ENCODE measurements at places on chromosomes 12 and 14.

GRCh38 chr14:66396164-66396563, 90.0 kb upstream of the CCDC196 start:
- no peak for DNase-seq

- DNase-seq: no peak
These were observed 15.5 kb downstream of the EMP1 start for GRCh38 chr12:13211859-13212664.

GRCh38 chr12:121800694-121801594, 2.9 kb upstream of the SETD1B start:
- no peak for DNase-seq

DNA sequence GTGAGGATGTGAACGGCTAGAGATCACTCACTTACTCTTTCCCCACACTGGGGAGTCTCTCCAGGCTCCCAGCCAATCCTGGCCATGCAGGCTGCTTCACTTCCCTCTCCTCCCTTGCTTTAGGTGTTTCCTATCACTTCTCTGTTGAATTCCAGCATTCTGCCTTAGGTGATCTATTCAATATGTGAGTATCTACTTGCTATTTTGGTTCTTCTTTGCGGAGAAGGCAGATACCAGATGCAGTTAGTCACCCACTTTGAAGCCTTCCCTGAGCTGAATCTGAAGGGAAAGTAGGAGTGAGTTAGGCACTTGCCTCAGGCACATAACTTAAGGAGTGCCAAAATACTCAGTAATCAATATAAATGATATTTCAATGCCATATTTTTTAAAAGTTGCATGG, 36.0 kb upstream of the FAR2 start:
- DNase-seq: no peak

- DNase-seq: no peak
These were observed 60.9 kb upstream of the ZFP36L1 start for GRCh38 chr14:68853749-68854148.

GRCh38 chr14:51498411-51499227, 153.1 kb upstream of the FRMD6 start:
- DNase-seq: no peak

- DNase-seq: no peak
These were observed 616.4 kb downstream of the MED13L start for GRCh38 chr12:115661112-115661511.

- DNase-seq: no peak
These were observed at the start of gene SMCO2 for GRCh38 chr12:27446436-27446835. SMCO2 (plus strand) TSS chr12:27446736; CDS start chr12:27470632, 23,896 bp downstream.

DNA sequence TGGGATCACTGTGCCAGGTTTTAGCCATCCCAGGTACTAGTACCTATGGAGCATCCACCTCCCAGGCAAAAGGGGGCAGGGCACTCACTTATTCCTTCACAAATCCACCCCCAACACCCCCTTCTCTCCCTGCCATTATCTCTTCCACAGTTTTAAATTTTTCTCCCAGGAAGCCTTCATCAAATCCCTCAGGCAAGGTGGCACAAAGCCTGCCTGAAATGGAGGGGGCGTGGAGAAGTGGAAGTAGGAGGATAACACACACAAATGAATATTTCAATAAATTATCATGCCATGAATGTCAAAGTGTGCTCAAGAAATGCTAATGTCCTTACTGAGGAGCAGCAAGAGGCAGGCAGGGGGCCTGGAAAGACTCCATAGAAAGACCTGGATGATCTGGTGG, 4.7 kb upstream of the CHST11 start:
- DNase-seq: no peak
